D721Med (cell line): ENCODE measurements at places on chromosomes 16 and 17.

DNA sequence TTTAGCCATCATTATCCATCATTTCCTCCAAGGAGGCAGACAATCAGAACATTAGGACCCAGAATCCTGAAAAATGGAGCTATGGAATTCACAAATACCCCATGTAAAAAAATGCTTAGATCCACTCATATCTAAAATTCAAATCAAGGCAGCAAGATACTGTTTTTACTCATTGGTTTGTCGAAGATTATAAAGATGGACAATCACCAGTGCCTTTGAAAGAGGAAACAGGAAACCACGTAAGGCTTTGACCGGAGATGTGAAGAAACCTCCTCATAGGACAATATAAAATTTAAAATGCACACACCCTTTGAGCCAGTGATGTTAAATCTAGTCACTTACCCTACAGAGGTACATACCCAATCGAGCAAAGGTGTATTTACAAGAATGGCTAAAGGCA is 130.0 kb downstream of the XYLT1 start:
- no peak for DNase-seq

GRCh38 chr17:10417431-10417830 is 4.3 kb downstream of the MYH8 start:
- DNase-seq: no peak

- DNase-seq: no peak
These were observed 1.9 kb downstream of the FBXL8 start for GRCh38 chr16:67161595-67162058.

- DNase-seq: peak; percentile 96
These were observed 2.2 kb upstream of the NTN3 start for GRCh38 chr16:2468725-2469398.

DNA sequence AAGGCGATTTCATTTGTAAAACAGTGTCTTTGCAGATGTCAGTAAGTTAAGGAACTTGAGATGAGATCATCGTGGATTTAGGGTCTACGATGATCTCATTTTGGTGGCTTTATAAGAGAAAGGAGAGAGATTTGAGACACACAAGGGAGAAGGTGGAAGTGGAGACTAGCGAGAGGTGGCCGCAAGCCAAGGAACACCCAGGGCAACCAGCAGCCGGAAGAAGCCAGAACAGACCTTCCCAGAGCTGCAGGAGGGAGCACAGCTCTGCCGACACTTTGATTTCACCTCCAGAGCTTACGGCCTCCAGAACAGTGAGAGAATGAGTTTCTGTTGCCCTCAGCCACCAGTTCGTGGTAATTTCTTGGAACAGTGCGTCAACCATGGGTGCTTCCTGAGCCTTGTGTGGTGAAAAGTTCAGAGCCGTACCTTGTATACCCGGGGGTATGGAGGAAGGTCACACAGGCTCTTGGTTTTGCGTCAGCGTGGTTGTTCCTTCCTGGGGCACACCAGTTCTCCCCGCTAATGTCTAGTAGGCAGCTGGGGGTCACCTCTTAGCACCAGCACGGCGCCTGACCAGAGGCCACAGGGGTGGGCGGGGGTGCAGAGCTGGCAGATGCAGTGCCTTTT is 12.9 kb upstream of the SEC14L1 start:
- DNase-seq: no peak

DNA sequence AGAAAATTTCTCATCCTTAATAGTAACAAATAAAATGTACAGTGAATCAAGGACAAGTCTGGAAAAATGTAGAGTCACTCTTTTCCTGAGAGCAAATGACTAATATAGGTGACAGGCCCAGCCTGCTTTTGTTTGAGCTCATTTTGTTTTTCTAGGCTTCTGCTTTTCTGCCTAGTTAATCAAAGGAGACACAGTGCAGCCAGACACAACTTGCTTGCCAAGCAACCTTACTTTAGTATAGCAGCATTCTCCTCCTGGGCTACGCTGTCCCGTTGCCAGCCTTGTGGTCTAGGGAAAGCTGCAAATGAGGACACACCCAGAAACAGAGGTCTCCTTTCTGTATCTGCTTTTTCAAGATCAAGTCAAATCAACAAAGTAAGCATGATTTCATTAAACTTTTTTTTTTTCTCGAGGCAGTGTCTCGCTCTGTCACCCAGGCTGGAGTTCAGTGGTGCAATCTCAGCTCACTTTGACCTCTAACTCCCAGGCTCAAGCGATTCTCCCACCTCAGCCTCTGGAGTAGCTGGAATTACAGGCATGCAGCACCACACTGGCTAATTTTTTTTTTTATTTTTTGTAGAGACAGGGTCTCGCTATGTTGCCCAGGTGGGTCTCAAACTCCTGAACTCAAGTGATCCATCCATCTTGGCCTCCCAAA is 17.2 kb downstream of the GINS3 start:
- DNase-seq: no peak

- DNase-seq: no peak
These were observed 733 bp downstream of the CHRNB1 start for GRCh38 chr17:7445619-7445968.

- DNase-seq: no peak
These were observed 146.0 kb downstream of the CDH11 start for GRCh38 chr16:64975821-64976220.

DNA sequence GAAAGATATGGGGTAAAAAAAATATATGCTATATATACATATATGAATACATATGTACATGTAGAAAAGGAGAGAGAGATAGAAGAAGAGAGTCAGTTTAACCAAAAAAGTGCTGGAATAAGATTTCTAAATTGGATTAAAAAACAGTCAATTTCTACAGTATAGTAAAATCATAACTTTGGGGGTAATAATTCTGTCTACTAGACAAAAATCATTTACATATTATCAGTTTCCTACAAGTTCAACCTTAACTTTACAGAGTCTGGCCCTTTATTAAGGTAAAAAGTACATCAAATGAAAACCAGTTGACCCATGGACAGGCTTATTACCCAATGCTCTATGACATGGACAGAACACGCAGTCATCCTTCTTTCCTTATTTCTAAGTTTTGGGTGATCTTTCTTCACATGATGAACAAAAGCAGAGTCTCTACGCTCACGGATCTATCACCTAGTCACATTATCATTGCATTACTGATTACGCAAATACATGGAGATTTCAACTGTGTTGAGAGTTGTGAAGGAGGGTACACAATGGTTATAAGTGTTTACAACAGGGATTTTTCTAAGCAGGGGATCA is 63.9 kb upstream of the SMIM36 start:
- no peak for DNase-seq

DNA sequence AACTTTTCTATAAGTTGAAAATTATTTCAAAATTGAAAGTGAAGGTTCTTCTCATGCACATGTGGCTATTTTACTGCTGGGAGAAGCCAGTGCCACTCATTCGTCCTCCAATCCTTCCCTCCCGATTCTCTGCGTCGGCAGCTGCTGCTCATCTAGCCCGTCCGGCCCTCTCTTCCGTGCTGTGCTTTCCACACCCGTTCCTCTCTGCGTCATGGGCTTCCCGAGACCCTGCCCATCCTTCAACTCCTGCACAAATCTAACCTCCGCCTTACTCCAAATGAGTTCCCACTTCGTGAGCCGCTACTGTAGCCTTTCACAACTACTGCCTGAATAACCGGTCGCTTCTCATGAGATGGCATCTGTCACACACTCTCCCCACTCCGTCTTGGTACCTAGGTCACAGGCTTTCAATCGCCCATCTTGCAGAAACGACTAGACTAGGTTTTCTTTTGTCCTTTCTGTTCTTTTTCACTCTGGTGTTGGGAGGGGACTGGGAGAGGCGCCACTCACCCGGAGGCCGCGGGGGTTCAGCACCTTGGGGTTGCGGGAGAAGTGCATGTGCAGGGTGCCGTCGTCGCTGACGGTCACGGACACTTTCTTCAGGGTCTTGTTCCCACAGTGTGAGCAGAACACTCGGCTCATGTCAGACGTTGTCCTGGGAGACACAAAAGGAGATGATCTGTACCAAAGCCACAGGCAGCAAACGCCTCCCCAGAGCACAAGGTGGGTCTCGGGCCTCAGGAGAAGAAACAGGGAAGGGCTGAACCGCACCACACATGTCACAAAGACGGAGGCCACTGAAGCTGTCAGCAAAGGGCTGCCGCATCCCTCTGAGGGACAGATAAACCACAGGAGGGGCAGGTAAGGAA is 10.1 kb downstream of the NOB1 start:
- DNase-seq: no peak

- DNase-seq: peak; percentile 64
These were observed 4.3 kb downstream of the VAMP2 start for GRCh38 chr17:8158267-8159031.

DNA sequence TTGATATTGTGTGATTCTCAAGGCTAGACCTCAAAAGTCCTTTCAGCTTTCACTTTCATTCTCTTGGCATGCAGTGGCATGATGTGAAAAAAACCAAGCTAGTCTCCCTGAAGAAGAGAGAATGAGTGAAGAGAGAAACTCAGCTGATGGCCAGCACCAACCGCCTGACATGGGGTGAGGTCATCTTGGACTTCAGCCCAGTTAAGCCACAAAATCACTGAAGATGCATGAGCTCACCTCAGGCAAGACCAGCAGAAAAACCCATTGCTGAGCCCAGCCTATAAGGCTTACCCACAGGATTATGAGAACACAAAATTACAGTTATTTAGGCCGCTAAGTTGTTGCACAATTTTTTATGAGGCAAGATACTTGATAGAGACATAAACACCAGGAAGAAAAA is 496.5 kb downstream of the TOX3 start:
- DNase-seq: no peak

DNA sequence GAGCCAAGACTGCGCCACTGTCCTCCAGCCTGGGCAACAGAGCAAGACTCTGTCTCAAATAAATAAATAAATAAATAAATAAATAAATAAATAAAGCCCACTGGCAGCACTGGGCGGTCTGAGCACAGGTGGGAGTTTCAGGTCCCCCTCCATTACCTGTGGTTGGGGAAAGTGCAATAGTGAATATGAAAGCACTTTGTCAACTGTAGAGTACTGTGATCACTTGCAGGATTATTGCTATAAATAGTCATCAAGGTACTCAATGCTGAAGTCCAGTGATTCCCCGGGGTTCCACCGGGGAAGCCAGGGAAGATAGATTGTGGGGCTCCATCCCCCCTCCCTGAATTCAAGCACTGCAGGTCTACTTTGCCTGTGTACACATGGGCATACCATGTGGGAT is 42.7 kb upstream of the CPNE2 start:
- DNase-seq: no peak

- no peak for DNase-seq
These were observed 1.7 kb upstream of the RBBP6 start for GRCh38 chr16:24537474-24538337.

- DNase-seq: no peak
These were observed 34.7 kb upstream of the PLCG2 start for GRCh38 chr16:81744385-81744784.

GRCh38 chr17:5437721-5438317 is 1.1 kb downstream of the C1QBP start:
- DNase-seq: no peak

DNA sequence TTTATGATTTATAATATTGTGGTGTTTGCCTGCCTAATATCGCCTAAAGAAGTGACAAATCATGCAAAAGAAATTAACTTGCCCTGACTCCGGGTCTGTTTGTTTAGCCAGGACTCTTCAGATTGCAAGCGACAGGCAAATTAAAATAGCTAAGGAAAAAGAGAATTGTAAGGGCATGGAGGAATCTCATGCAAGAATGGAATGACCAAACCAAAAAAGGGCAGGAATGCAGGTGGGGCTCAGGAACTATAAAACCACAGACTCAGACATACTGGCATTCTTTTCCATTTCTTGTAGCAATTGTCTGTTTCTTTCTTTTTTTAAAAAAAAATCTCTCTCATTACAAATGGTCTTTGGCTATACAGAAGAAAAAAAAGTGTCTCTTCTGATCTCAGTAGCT is 188.1 kb upstream of the XYLT1 start:
- no peak for DNase-seq

DNA sequence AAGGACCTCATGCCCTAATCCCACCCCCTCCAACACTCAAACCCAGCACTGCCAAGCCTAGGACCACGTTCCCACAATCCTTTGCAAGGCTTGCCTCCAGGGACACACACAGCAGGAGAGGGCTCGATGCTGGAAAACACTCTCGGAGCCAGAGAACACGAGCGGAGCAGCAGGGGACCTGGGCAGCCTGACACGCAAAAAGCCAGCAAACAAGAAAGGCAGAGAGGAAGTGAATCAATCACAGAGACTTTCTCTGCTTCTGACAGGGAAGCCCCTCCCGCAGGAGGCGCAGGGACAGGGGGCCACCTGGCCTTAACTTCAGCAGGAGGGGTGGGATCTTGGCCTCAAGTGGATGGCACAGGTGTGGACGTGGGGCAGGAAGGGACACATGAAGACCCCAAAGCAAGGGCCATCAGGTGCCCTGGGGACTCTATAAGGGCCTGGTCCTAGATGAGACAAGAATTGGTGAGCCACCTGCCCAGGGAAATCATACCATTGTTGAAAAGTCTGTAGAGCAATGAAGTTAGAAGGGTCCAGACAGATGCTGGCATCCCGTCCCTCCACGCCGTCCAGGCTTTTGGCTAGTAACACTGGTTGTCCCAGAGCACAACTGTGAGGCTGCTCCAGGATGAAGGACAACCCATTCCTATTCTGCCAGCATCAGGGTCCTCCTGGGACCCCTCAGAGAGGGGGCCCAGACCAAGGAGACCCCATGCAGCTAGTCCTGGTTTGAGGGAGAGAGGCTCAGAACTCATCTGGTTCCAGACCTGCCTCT is 2.2 kb downstream of the SDK2 start:
- no peak for DNase-seq

DNA sequence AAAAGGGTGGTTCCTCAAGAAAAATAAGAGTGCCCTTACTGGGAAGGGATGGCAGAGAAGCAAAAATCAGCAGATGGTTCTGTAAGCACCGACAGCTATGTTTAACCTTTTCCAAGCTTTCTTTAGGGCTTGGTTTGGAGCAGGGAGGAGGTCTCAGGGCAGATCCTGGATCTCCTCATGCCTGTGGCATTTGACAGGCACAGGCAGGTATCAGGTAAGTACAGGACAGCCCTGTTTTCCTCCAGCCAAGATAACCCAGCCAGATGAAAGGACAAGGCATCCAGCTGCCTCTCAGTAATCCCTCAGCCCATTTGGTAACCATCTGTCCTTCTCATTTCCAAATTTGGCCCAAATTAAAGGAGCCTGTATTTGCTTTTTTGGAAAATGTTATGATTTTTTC is 141.5 kb downstream of the TOX3 start:
- no peak for DNase-seq

GRCh38 chr16:1602285-1602684 is 9.6 kb downstream of the IFT140 start:
- no peak for DNase-seq

- DNase-seq: no peak
These were observed 1.1 kb downstream of the TCAP start for GRCh38 chr17:39666231-39666600.

DNA sequence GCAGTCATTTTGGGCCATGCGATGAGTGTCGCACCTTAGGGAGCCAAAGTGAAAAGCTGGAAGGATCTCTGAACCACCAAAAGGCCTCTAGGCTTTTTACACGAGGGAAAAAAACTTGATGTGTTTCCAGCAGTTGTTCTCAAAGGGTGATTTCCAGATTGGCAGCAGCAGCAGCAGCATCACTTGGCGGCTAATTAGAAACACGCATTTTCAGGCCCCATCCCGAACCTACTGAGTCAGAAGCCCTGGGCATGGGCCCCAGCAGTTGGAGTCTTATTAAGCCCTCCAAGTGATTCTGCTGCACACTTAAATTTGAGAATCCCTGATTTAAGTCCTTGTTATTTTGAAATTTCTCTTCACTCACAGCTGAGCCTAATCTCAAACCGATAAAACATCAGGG is 25.3 kb upstream of the PYY start:
- no peak for DNase-seq
